K562 (cell line): ENCODE measurements at places on chromosomes 5 and 9. TPM values are rescaled to one million over a fixed set of nuclear protein-coding genes. Genes with fewer than 3 reads are reported as not detected.

- no peak for DNase-seq
Measured at GRCh38 chr5:91129748-91130147, 253.4 kb downstream of the ARRDC3 start.

The GBA2 gene
- 39.4 and 45.0 TPM in 2 replicates for total RNA-seq

The PFDN1 gene
- total RNA-seq: 49.3 and 50.3 TPM in 2 replicates

- DNase-seq: peak; percentile 87
Measured at GRCh38 chr5:171484460-171484899, 65.0 kb downstream of the FGF18 start.

The ZBTB26 gene
- total RNA-seq: 7.4 and 9.1 TPM in 2 replicates
